ENCODE measurements at places on chromosomes 7 and 10.

GRCh38 chr10:27911011-27911410 lies 87.9 kb downstream of the ODAD2 start:
- H3K27me3 ChIP-seq, result no peaks in the 10 kb centered on the region
- no peak overlapping the region for H3K27ac ChIP-seq
- H3K36me3 ChIP-seq, result no peaks in the 10 kb centered on the region
- DNase-seq, result no peak
- peaks cover 4% of the 10 kb centered on the region for H3K4me1 ChIP-seq
- no peak overlapping the region for H3K4me3 ChIP-seq

DNA sequence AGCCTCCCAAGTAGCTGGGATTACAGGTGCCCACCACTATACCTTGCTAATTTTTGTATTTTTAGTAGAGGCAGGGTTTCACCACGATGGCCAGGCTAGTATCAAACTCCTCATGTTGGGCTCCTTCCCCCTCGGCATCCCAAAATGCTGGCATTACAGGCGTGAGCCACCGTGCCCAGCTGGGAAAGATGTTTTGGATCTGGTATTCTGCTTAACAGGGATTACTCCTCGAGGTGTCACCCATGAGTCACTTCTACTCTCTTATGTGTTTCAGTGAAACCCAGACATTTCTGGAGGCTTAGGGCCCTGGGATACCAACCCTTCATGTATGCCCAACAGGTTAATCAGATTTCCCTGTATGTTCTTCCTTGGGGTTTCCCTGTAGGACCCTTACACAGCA lies 11.8 kb upstream of the OPN4 start:
- no peaks in the 10 kb centered on the region for H3K27me3 ChIP-seq
- H3K4me1 ChIP-seq, result no peaks in the 10 kb centered on the region
- H3K4me3 ChIP-seq, result no peak overlapping the region

- H3K36me3 ChIP-seq, result no peaks in the 10 kb centered on the region
- H3K4me1 ChIP-seq, result no peaks in the 10 kb centered on the region
- no peak for DNase-seq
- H3K27ac ChIP-seq, result no peak overlapping the region
Observed at GRCh38 chr7:145105561-145105960, 269.7 kb upstream of the TPK1 start.

- H3K27me3 ChIP-seq, result no peaks in the 10 kb centered on the region
- H3K4me3 ChIP-seq, result no peak overlapping the region
- peaks cover 20% of the 10 kb centered on the region for H3K4me1 ChIP-seq
- DNase-seq, result no peak
Observed at GRCh38 chr10:35453855-35454532, 117.7 kb downstream of the CCNY start.

- H3K27me3 ChIP-seq, result no peaks in the 10 kb centered on the region
- H3K4me1 ChIP-seq, result no peaks in the 10 kb centered on the region
- no peak overlapping the region for H3K27ac ChIP-seq
- no peaks in the 10 kb centered on the region for H3K36me3 ChIP-seq
- no peak for DNase-seq
Observed at GRCh38 chr10:87942884-87943527, 79.6 kb downstream of the PTEN start.

- H3K4me1 ChIP-seq, result peaks cover 11% of the 10 kb centered on the region
- no peak overlapping the region for H3K27ac ChIP-seq
- no peaks in the 10 kb centered on the region for H3K36me3 ChIP-seq
- H3K27me3 ChIP-seq, result no peaks in the 10 kb centered on the region
- H3K4me3 ChIP-seq, result no peak overlapping the region
Observed at GRCh38 chr10:79322616-79323543, 24.4 kb upstream of the PPIF start.

DNA sequence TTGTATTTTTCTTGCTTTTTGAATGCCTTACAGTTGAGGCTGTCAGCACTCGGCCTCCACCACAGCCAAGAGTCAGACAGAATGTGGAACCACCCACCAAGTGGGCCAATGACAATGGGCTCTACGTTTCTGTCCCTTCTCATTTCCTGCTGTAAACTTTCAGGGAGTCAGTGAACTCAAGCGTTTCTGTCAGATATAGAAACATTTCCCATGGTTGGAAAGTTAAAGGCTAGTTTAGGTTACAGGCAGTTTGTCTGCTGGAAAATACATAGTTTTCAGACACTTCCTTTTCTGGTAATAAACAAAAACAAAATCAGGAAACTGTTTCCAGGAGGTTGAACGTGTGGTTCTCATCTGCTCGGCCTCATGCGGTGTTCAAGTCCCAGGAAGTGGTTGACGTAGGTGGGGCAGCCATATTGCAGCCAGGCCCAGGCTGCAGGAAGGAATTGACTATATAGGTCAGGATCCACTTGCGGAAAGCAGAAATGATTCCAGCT lies 245.1 kb downstream of the CAMK1D start:
- no peak overlapping the region for H3K4me3 ChIP-seq
- no peak overlapping the region for H3K27ac ChIP-seq
- DNase-seq, result no peak
- no peaks in the 10 kb centered on the region for H3K4me1 ChIP-seq
- H3K36me3 ChIP-seq, result no peaks in the 10 kb centered on the region
- no peaks in the 10 kb centered on the region for H3K27me3 ChIP-seq

- DNase-seq, result no peak
- H3K36me3 ChIP-seq, result no peaks in the 10 kb centered on the region
- no peaks in the 10 kb centered on the region for H3K27me3 ChIP-seq
- 0 out of 2 replicates have a peak, but pooled peaks cover 3% of the 10 kb centered on the region for H3K4me1 ChIP-seq
Observed at GRCh38 chr7:81488210-81488609, 281.6 kb downstream of the HGF start.

DNA sequence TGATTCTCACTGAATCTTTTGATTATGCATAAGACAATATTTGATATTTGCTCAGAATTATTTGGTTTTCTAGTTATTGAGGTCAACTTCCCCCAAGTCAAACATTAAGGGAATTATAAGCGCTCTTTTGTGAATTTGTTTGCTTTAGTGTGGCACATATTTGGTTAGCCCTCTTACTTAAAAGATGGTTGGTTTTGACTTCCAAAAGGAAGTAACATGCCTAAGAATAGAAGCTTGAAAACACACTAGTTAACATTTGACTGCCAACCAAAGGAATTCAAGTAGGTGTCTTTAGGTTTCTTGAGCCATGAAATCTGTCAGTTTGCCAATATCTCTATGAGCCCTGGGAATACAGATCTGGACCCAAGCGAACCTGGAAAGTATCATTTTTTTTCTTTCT lies 24.9 kb downstream of the STEAP4 start:
- no peak overlapping the region for H3K27ac ChIP-seq
- no peaks in the 10 kb centered on the region for H3K36me3 ChIP-seq
- no peak for DNase-seq
- no peaks in the 10 kb centered on the region for H3K27me3 ChIP-seq
- H3K4me3 ChIP-seq, result no peak overlapping the region
- H3K4me1 ChIP-seq, result no peaks in the 10 kb centered on the region

DNA sequence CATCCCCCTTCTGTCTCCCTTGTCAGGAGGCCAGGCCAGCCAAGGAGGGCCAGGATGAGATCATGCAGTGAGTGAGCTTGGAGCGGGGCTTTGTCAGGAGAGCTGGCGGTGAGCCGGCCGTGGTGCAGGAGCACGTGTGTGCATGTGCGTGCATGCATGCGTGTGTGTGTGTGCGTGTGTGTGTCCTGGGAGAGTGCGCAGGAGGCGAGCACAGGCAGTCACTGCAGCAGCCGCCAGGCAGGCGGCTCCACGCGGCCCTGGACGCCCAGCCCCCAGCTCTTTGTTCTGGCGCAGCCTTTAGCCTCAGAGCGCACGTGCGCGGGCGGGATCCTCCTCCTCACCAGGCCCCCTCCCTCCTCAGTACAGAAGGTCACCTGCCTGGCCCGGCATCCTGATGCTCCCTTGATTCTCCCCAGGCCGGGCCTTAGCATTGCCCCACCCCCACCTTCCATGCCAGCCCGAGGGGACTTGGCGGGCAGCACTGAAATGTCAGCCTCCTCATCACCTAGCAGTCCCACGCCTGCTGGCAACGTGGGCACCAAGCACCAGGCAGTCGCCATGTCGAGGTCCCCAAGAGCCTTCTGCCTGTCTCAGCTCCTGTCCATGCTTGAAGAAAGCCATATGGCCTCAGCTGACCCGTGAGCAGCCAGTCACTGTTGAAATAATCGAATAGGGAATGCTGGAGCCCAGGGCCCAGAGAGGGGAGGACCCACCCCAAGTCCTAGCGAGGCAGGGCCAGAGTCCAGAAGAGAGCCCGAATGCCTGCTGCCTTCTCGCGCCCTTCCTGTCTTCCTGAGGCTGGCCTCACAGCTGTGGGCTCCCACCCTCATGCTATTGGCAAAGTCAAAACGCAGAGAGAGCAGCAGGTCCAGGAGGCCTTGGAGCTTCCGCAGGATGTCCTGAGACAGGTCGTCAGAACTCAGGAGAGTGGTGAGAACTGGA lies 125.9 kb upstream of the PPIF start:
- peaks cover 39% of the 10 kb centered on the region for H3K4me1 ChIP-seq
- no peaks in the 10 kb centered on the region for H3K36me3 ChIP-seq
- H3K27ac ChIP-seq, result no peak overlapping the region
- H3K4me3 ChIP-seq, result no peak overlapping the region

- H3K27ac ChIP-seq, result no peak overlapping the region
- H3K4me3 ChIP-seq, result no peak overlapping the region
- H3K4me1 ChIP-seq, result peaks cover 42% of the 10 kb centered on the region
- no peak for DNase-seq
Observed at GRCh38 chr10:124020981-124021815, 72.2 kb downstream of the CHST15 start.

GRCh38 chr10:128865436-128866195 lies 601.4 kb upstream of the MGMT start:
- no peak overlapping the region for H3K27ac ChIP-seq
- H3K27me3 ChIP-seq, result no peaks in the 10 kb centered on the region
- H3K4me1 ChIP-seq, result 0 out of 2 replicates have a peak, but pooled peaks cover 2% of the 10 kb centered on the region
- H3K36me3 ChIP-seq, result no peaks in the 10 kb centered on the region
- no peak overlapping the region for H3K4me3 ChIP-seq
